Activated CD4-positive, alpha-beta memory T cell treated with anti-CD3 and anti-CD28 coated beads for 36 hours (primary cell): ENCODE measurements at places on chromosomes 7 and 10. TPM values are rescaled to one million over a fixed set of nuclear protein-coding genes. Genes with fewer than 3 reads are reported as not detected.
A peak's percentile ranks its signal among the peaks of the same experiment; 100 is the strongest.

DNA sequence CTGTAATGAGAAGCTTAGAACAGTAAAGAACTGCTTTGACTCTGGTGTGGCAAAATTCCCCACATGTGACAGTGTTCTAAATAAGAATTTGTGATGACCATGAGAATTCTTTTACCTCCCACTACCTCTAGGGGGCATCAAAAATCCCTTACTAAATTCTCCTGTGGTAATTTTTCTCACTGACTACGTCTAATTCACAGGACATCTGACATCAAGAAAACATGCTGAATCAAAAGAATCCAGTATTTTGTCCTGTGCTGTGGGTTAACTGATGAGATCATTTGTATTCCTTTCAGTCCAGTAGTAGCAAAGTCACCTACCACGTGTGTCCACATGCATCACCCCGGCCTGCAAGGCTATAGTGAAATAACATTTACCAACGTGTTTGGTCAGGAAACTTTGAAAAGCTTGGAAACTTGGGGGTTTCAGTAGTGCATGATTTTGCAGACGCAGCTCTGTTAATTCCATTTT, 103.8 kb downstream of the ATE1 start:
- H3K4me1 ChIP-seq: peaks cover 8% of the 10 kb centered on the region
- no peak overlapping the region for H3K4me3 ChIP-seq
- no peaks in the 10 kb centered on the region for H3K27me3 ChIP-seq
- DNase-seq: no peak
- peaks cover 15% of the 10 kb centered on the region for H3K36me3 ChIP-seq

BMPER gene
- not detected for total RNA-seq

SEMA3E gene
- not detected for total RNA-seq

DNA sequence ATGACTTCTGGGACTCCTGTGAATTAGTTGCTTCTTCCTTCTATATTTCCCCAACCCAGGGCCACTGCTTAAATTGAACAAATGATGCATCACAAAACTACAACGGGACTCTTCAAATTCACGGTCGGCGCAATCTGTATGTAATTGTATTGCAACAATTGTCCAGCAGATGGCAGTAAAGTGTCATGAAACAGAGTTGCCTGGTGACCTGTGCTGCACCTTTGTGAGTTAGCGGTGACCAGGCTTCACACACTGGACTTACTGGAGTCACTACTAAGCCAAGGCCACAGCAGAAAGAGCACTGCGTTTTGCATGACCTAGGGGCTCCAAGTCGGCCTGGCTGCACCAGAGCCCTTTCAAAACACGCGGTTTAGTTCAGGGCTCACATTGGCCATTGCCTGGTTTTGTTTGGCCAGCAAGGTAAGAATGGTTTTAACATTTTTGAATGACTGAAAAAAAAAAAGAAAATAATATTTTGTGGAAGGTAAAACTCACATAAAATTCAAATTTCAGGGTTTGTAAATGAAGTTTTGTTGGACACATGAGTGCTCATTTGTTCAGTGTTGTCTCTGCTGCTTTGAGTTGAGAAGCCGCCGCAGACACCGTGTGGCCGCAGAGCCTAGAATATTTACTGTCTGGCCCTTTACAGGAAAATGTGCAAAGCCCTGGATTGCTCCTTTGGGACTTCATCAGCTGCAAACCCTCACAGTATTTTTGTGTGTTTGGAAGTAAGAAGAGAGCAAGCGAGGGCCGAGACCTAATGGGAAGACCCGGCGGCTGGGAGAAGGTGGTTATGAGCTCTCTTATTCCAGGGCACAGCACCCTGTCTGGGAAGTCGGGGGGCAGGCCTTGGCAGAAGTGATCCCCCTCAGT, 23.2 kb upstream of the ZNF32 start:
- no peak overlapping the region for H3K27ac ChIP-seq
- H3K36me3 ChIP-seq: no peaks in the 10 kb centered on the region
- H3K4me1 ChIP-seq: peaks cover 3% of the 10 kb centered on the region
- DNase-seq: peak; percentile 42
- no peak overlapping the region for H3K4me3 ChIP-seq
- peaks cover 36% of the 10 kb centered on the region for H3K27me3 ChIP-seq

BAIAP2L1 gene
- total RNA-seq: 4.5 TPM

SPDYE8 gene
- total RNA-seq: not detected

DNA sequence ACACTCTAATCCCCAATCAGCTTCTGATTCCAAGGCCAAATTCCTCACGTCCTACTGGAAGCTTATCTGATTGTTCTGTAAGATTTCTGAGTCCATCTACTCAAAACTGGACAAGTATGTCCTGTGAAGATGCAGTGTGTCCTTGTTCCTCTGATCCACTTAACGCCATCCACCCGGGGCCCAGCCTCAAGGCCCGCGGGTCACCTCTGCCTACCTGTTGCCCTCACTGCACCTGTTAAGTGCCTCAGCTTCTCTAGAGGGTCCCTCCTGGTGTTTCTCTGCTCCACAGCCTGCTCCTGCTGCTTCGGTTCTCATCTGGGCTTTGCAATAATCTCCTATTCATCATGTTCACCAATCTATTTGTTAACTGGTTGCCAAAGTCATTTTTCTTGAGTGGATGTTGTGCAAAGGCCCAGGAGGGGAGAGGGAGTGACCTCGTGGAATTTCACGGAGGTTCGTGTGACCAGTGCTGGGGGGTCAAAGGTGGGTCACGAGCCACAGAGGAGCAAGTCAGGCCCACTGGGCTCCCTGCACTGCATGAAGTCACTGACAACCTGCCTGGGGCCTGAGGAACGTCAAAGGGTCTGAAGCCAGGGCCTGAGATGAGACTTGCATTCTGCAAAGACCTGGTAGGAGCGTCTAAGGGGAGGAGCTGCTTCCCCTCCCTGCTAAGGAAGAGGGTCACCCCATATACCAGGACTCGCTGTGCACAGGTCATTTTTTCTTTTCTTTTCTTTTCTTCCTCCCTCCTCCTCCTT, 338.1 kb downstream of the WDR37 start:
- no peak for DNase-seq
- H3K27me3 ChIP-seq: no peaks in the 10 kb centered on the region
- no peaks in the 10 kb centered on the region for H3K36me3 ChIP-seq
- no peak overlapping the region for H3K4me3 ChIP-seq
- H3K4me1 ChIP-seq: no peaks in the 10 kb centered on the region

HTR5A gene
- not detected for total RNA-seq

GRCh38 chr7:77866786-77867536, 68.4 kb downstream of the PHTF2 start:
- no peak overlapping the region for H3K27ac ChIP-seq
- DNase-seq: no peak

- peaks cover 27% of the 10 kb centered on the region for H3K27me3 ChIP-seq
- H3K4me3 ChIP-seq: peak overlapping the region; percentile 59
- H3K36me3 ChIP-seq: peaks cover 4% of the 10 kb centered on the region
These were observed 2.3 kb downstream of the C1QL3 start for GRCh38 chr10:16519250-16519907.

ATP6V0A4 gene
- 1.7 TPM for total RNA-seq

- H3K4me3 ChIP-seq: no peak overlapping the region
- DNase-seq: no peak
These were observed 16.0 kb downstream of the TMEM270 start for GRCh38 chr7:73876973-73877372.
